ENCODE measurements at places on chromosomes 5 and 9.
A peak's percentile ranks its signal among the peaks of the same experiment; 100 is the strongest.

- DNase-seq = no peak
Measured at GRCh38 chr5:72096602-72097188, 10.6 kb upstream of the MAP1B start.

DNA sequence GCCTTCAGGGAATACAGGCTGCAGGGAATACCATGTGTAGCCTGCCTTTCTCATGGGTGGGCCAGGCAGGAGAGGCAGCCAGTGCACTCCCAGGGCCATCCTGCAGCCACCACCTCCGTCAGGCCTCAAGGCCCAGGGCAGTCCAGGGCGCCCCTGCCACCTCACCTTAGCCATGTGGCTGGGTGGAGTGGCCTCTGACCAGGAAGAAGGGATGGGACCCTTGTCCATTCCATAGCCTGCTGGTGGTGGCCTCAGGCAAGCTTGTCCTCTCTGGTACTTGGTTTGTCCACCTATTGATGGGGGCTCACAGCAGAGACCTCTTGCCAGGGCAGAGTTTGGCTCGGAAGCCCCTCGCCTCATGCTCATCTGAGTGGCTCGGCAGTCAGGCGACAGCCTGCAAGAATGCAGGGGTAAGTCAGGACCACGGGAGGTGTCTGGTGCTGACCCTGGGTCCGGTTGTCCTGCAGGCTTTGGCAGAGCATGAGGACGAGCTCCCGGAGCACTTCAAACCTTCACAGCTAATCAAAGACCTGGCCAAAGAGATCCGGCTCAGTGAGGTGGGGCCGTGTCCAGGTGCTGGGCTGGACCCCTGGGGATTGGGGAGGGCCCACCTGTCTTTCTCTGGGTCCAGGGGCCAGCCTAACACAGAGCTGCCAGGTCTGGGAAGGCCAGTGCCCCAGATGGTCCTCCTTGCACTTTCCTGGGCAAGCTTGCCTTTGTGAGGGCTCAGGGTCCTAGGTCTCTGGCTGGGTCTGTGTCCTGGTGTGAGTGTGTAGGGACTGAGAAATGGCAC is 82.9 kb downstream of the PHF2 start:
- DNase-seq = no peak

- DNase-seq = no peak
Measured at GRCh38 chr5:157222506-157223230, 42.0 kb downstream of the ITK start.

- DNase-seq = no peak
Measured at GRCh38 chr5:55578771-55579170, 44.0 kb upstream of the PLPP1 start.

DNA sequence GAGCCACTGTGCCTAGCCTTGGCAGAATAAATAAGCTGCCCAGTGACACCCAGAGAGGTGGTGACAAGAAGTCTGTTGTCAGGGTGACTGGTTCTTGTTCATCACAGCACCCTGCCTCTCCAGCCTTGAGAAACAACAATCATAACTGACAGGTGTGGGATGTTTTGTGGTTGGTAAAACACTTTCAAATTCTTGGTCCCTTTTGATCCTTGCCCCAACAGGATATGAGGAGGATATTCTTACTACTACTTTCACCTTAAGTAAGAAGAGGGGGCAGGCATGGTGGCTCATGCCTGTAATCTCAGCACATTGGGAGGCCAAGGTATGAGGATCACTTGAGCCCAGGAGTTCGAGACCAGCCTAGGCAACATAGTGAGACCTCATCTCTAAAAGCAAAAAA is 14.2 kb upstream of the FRRS1L start:
- DNase-seq = no peak

DNA sequence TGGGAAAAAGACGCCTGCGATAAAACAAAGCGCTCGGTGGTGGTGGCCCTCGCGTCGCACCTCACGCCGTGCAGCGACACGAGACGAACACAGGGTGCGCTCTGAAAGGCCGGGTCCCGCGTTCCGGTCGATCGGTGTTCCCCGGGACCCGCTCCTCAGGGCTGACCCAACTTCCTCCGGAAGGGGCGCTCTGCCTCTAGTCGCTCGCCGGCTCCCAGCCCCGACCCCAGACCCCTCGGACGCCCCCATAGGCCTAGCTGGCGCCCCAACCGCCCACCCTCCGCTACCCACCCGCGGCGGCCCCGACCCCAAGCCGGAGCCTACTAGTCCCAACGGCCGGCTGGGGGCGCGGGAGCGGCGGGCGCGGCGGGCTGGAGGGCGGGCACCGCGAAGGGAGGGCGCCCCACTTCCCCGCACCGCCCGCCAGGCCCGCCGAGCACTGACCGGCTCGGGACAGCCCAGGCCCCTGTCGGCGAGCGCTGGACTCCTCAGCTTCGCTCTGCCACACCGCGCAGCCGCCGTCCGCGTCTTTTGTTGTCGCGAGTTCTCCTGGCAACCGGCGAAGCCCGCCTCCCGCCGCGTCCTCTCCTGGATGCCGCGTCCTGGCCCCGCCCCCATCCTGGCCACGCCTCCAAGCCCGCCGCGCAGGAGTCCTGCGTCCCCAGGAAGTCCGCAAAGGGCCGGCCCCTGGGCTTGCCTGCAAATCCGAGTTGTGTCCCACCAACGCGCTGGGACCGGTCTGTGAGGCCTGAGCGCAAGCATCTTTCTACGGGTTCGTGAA is at the start of gene KIF27:
Gene KIF27 (minus strand): TSS at position 506 of the 781 bp plus-strand sequence. CDS start 5,841 bp downstream, outside the sequence.
- DNase-seq = peak; percentile 94

GRCh38 chr5:122022966-122023365 is 55.1 kb downstream of the LOX start:
- no peak for DNase-seq

DNA sequence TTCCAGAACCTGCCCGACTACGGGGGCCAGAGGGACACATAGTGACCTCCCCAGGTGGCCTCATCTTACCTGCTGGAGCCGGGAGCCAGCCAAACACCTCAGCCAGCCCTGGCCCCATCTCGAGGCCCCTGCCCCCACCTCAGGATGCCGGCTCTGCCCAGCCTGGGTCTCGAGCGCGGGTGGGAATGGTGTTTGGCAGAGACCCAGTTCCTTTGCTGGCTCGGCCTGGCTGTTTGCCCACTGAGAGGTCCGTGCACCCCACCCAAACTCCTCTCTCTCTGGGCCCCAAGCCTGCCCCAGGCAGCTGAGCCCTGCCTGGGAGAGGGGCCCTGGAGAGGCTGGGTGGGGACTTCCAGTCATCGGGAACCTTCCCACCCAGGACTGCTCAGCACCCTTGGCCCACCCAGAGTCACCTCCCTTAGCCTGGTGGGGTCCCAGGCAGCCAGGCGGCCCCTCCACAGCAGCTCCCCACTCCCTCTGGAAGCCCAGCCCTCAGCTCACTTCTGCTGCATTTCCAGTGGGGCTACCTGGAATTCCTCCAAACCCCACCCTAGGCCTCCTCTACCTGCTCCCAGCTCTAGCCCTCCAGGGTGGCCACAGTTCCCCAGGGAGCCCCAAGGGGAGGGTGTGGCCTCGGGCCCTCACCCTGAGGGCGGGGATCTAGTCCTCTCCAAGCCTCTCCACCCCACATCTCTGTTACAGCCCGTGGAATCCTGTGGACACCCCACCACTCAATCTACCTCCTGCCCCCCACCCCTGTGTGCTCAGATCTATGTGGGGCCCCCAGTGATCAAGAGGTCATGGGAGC is 42.4 kb upstream of the UBAC1 start:
- no peak for DNase-seq

DNA sequence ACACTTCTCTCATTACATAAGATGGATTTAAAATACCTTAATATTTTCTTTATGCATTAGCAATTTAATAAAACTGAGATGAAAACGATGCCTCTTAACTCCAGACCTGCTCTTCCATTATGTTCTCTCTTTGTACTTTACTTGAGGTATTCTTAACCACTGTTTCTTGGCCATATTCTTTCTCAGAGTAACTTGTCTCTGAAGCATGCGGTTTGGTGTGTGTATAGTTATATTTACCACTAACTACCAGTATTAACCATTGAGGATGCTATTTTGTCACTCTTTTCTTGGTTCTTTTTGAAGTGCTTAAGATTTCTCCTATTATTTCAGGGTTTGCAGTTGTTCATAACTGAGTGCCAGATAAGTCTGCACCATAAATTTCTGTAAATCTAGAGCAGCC is 17.9 kb downstream of the TMEM167A start:
- DNase-seq = no peak

DNA sequence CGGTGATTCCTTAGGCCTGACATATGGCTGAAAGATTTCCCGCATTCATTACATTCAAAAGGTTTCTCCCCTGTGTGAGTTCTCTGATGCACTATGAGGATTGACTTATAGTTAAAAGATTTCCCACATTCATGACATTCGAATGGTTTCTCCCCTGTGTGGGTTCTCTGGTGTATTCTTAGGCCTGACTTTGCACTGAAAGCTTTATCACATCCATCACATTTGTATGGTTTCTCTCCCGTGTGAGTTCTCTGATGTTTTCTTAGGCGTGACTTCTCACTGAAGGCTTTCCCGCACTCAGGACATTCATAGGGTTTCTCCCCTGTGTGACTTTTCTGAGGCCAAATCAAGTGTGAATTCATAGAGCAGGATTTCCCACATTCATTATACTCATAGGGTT is 35.8 kb downstream of the ZNF782 start:
- no peak for DNase-seq

GRCh38 chr5:135571066-135571609 is 7.7 kb downstream of the CXCL14 start:
- DNase-seq = no peak

GRCh38 chr5:1901061-1901460 is 18.3 kb upstream of the IRX4 start:
- DNase-seq = no peak

DNA sequence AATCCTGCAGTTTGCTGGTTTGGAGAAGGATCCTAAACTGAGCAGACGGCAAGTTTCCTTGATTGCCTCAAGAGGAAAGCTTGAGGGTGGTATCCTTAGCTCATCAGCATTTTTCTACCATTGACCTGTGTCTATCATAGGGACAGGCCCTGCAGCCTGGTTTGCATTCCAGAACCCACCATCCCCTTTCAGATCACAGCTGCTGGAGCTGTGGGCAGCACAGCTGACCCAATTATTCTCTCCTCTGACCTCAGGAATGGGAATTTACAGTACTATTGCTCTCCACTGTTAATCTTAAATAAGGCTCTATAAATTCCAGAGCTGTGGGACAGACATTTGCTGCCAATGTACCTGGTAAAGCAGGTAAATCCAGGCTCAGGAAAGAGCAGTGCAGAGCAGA is 163.0 kb downstream of the SPOCK1 start:
- no peak for DNase-seq

DNA sequence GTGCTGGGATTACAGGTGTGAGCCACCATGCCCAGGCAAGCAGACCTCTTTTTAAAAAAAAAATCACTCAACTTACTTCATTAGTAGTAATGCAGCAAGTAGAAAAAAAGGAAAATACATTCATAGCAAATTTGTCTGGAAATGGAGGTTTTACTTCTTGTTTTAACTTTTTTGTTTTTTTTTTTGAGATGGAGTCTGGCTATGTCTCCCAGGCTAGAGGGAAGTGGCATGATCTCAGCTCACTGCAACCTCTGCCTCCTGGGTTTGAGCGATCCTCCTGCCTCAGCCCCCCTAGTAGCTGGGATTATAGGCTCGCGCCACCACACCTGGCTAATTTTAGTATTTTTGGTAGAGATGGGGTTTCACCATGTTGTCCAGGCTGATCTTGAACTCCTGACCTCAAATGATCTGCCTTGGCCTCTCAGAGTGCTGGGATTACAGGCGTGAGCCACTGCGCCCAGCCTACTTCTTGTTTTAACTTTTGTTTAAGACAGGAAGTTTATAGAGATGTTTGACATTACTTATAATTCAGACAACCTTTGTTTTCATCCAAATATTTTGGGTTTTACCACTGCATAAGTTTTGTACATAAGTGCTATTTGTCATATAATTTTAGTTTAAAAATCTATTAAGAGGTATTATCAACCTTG is 26.5 kb downstream of the UBE2R2 start:
- DNase-seq = no peak

GRCh38 chr5:8209500-8209899 is 340.6 kb downstream of the MTRR start:
- no peak for DNase-seq

DNA sequence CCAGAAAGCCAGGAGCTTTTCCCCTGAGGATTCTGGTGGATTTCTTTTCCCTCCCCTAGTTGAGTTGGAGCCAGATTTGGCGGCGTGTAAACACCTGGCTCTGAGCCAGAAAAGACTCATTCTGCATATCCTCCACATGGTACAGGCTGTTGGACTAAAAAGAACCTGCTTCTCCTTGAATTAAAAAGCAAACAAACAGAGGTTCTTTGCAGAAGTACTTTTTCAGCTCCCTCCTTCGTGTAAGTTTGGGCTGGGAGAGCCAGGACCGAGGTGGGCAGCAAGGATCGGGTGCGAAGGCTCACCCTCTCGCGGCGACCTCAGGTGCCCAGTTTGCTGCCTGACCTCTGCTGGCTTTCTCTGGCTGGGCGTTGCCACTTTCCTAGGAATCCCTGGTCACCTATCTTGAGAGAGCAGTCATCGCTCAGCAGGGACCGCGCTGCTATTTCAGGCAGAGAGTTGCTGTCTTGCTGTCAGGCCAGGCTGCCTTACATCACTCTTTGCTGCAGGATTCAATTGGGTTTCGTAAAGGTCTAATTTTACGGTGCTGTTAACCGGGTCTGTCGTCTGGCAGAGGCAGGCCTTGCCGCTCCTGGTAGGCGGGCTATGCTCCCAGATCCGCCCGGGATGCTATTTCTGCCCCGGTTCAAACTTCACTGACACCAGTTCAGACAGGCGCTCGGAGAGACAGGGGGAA is 3.2 kb downstream of the PAPPA start:
- DNase-seq = peak; percentile 76

DNA sequence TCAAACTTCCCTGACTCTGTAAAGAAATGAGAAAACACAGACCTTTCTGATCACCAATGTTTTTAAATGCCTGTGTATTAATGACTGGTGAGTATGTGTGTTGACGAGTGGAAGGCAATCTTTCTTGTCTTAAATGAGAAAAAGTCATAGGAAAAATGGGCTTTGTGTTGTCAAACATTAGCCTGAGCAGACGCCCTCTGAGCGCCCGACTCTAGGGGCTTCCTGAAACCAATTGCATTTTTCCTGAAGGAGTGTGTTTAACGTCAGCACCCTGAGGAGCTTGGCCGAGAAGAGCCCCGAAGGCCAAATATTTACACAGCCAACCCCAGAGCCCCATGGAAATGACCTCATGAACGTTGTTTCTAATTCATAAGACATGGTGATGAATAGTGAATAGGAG is 154.3 kb downstream of the PHF2 start:
- no peak for DNase-seq

GRCh38 chr5:26343801-26344325 is 694.5 kb downstream of the CDH9 start:
- no peak for DNase-seq
